ENCODE measurements at places on chromosomes 1 and 21. TPM values are rescaled to one million over a fixed set of nuclear protein-coding genes. Genes with fewer than 3 reads are reported as not detected.

SEMA6C gene
- 2.5 TPM for total RNA-seq

GRCh38 chr1:231719485-231720183 is 93.0 kb downstream of the DISC1 start:
- H3K27me3 ChIP-seq: no peaks in the 10 kb centered on the region
- no peak overlapping the region for H3K27ac ChIP-seq
- DNase-seq: no peak
- H3K4me3 ChIP-seq: no peak overlapping the region
- no peaks in the 10 kb centered on the region for H3K4me1 ChIP-seq
- no peaks in the 10 kb centered on the region for H3K36me3 ChIP-seq

DNA sequence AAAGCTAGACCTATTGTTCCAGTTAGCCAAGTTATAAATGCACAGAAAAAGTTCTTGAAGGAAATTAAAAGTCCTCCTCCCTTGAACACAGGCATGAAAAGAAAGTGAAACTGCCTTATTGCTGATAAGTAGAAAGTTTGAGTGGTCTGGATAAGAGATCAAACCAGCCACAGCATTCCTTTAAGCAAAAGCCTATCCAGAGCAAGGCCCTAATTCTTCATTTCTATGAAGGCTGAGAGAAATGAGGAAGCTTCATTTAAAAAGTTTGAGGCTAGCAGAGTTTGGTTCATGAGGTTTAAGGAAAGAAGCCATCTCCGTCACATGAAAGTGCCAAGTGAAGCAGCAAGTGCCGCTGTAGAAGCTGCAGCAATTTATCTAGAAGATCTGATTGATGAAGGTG is 2.7 kb upstream of the SSX2IP start:
- H3K27me3 ChIP-seq: no peaks in the 10 kb centered on the region
- H3K27ac ChIP-seq: peak overlapping the region; percentile 32
- H3K36me3 ChIP-seq: no peaks in the 10 kb centered on the region
- H3K4me3 ChIP-seq: no peak overlapping the region
- DNase-seq: no peak

- no peaks in the 10 kb centered on the region for H3K27me3 ChIP-seq
- no peak overlapping the region for H3K27ac ChIP-seq
- DNase-seq: no peak
- H3K4me1 ChIP-seq: no peaks in the 10 kb centered on the region
- no peaks in the 10 kb centered on the region for H3K36me3 ChIP-seq
Observed at GRCh38 chr1:206029484-206029883, 5.8 kb upstream of the CTSE start.

GRCh38 chr1:239563681-239564080 is 177.3 kb downstream of the CHRM3 start:
- no peak overlapping the region for H3K4me3 ChIP-seq
- H3K27me3 ChIP-seq: no peaks in the 10 kb centered on the region
- no peaks in the 10 kb centered on the region for H3K4me1 ChIP-seq
- H3K27ac ChIP-seq: no peak overlapping the region
- no peaks in the 10 kb centered on the region for H3K36me3 ChIP-seq

HPDL gene
- 7.2 TPM for total RNA-seq

GRCh38 chr1:55589671-55590297 is 374.6 kb upstream of the USP24 start:
- H3K4me1 ChIP-seq: no peaks in the 10 kb centered on the region
- no peak for DNase-seq
- H3K27me3 ChIP-seq: no peaks in the 10 kb centered on the region

GRCh38 chr21:38908537-38908936 is 102.8 kb downstream of the ETS2 start:
- no peaks in the 10 kb centered on the region for H3K36me3 ChIP-seq
- no peak overlapping the region for H3K4me3 ChIP-seq
- no peaks in the 10 kb centered on the region for H3K27me3 ChIP-seq
- peaks cover 29% of the 10 kb centered on the region for H3K4me1 ChIP-seq
- no peak for DNase-seq

MIER1 gene
- total RNA-seq: 41.7 TPM

- no peaks in the 10 kb centered on the region for H3K4me1 ChIP-seq
- no peak overlapping the region for H3K27ac ChIP-seq
- no peaks in the 10 kb centered on the region for H3K27me3 ChIP-seq
- no peak overlapping the region for H3K4me3 ChIP-seq
Observed at GRCh38 chr1:117009132-117009531, 7.6 kb downstream of the CD101 start.

DNA sequence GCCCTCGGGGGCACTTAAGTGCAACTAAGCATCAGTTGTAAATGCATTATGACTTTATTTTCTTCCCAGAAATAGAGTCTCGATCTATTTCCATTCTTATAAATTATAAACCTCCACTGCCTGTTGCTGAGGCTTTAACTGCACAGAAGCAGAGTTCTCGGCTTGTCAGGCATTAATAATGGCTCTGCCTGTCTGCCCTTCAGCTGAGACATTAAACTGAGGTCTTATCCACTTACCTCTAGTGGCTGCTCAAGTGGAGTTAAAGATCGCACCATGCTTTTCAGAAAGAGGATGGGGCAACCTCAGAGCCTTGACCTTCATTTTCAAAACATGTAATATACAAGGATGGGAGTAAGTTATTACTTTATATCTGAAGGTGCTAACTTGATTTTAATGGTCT is 597.6 kb upstream of the PRMT6 start:
- H3K4me1 ChIP-seq: no peaks in the 10 kb centered on the region
- no peak overlapping the region for H3K4me3 ChIP-seq
- no peaks in the 10 kb centered on the region for H3K27me3 ChIP-seq
- DNase-seq: no peak
- no peaks in the 10 kb centered on the region for H3K36me3 ChIP-seq

SELENBP1 gene
- total RNA-seq: 623 TPM

DNA sequence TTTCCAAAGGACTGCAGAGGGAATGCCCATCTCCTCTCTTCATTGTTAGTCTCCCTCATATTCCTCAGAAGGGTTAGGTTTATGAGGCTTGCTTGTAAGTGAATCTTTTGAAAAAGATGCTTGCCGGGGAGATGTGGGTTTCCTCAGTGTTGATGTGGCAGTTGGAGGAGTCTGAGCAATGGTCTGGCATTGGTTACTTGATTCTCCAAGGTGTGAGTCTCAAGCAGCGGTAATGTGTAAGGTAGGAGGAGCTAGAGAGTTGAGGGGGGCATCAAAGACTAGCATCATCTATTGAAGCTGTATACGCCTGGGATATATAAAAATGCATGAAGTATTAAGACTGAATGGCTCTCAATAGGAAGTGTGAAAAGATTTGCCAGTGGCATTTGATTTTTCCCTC is 21.5 kb downstream of the KHDRBS1 start:
- no peak overlapping the region for H3K4me3 ChIP-seq
- H3K27me3 ChIP-seq: no peaks in the 10 kb centered on the region
- H3K4me1 ChIP-seq: peaks cover 22% of the 10 kb centered on the region
- H3K27ac ChIP-seq: no peak overlapping the region
- peaks cover 88% of the 10 kb centered on the region for H3K36me3 ChIP-seq

- no peaks in the 10 kb centered on the region for H3K27me3 ChIP-seq
- no peak for DNase-seq
- H3K4me1 ChIP-seq: peaks cover 17% of the 10 kb centered on the region
Observed at GRCh38 chr1:154859151-154859785, 10.8 kb downstream of the KCNN3 start.

DNA sequence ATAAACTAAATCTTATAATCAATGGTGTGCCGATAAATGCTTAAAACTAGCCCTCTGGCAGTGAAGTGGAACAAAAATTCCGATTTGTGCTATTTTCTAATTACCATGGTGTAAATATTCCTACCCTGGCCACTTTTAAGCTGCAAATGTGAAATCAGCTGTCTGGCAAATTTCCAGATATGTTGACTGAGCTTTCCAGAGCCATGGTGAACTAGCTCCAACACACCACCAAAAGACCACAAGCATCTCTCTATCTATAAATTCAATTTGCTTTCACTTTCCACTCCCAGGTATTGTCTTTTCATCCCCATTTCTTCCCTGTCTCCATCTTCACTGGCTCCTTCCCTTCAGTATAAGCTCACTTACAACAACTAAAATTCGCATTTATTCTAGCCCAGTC is 152.3 kb upstream of the RGS18 start:
- H3K4me3 ChIP-seq: no peak overlapping the region
- H3K4me1 ChIP-seq: no peaks in the 10 kb centered on the region
- H3K27ac ChIP-seq: no peak overlapping the region
- no peak for DNase-seq

- peak; percentile 75 for DNase-seq
- H3K4me1 ChIP-seq: no peaks in the 10 kb centered on the region
- H3K36me3 ChIP-seq: no peaks in the 10 kb centered on the region
- no peak overlapping the region for H3K4me3 ChIP-seq
Observed at GRCh38 chr1:68111519-68112436, 61.4 kb upstream of the DIRAS3 start.

C1orf226 gene
- total RNA-seq: 27.2 TPM

WNT3A gene
- not detected for total RNA-seq

RGS13 gene
- not detected for total RNA-seq

DNA sequence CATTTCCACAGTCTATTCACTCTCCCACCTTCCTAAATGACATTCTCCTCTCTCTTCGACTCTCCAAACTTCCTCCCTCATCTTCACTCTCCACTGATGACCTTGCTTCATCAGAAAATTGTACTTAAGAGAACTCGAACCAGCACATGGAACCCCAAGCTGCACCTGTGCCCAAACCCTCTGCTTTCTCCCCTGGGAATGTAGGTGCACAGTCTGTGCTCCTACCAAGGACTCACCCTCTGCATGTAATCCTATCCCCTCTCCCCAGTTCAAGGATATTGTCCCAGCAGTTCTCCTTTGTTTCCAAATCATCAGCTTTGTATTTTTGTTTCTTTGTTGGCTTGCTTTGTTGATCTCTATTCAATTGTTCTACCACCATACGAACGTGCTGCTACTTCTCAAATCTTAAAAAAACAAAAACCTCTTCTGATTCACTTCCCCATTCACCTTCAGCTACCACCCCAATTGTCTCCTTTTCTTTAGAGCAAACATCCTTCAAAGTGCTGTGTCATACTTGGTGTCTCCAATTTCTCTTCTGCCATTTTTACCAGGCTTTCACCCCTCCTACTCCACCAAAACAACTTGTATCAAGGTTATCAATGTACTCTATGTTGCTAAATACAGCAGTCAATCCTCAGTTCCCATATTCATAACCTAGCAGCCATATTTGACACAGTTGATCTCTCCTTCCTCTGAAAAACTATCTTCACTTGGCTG is 26.8 kb downstream of the RAB3B start:
- DNase-seq: no peak
- no peaks in the 10 kb centered on the region for H3K27me3 ChIP-seq
- no peak overlapping the region for H3K27ac ChIP-seq
- no peaks in the 10 kb centered on the region for H3K36me3 ChIP-seq
- H3K4me1 ChIP-seq: no peaks in the 10 kb centered on the region

DNA sequence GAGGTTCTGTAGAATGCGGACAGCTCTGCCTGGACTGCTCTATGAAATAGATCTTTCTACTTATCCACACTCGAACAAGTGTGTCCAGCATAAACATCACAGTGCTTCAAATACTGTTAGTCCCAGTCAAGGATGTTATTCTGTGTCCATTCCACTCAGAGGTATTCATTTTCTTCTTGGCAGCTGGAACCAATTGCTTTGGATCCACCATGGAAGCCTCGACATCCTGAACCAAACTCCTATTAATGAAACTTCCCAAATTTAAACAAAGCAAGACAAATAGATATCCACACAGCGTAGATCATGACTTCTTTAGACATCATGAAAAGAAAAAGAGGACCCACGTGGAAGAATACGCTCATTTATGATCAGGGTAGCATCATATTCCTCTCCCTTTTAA is 95.8 kb downstream of the DISC1 start:
- no peaks in the 10 kb centered on the region for H3K36me3 ChIP-seq

DNA sequence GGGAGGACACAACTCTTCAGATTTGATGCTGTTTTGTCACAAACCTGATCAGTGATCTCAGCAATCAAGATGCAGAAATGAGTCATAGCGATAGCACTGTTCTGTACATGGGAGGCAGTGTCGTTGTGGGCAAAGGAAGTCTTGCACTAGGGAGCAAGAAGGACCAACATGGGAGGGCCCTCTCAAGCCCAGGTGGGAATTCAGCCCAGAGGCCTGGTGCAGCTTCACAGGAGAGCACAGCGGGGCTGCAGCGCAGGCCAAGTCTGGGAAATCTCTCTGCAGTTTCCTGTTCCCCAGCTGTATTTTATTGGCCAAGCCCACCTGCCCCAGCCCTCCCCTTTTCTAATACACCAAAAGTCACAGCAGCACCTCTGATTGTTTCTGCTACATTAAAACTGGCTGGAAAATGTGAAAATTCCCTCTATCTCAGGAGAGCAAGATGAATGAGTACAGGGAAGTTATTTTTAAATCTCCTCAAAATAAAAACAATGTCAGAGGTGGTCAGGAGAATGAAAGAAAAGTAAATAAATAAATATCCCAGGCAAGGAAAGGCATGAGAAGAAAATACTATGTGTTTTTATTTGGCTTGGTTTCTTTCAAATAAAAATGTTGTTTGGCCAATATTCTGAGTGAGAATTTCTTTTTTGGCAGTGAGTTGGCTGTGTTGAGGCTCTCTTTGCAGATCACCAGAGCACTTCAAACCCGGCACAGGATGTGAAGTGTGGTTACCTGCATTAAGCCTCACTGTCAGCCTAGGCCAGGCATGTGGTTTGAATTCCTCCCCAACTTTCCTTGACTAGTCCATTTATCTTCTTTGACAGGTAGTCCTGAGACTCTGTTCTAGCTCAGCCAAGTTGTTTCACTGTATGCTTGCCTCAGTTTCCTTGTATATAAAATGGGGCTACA is 422.1 kb downstream of the PLPP3 start:
- no peaks in the 10 kb centered on the region for H3K4me1 ChIP-seq
- H3K4me3 ChIP-seq: no peak overlapping the region
- no peak overlapping the region for H3K27ac ChIP-seq
- no peaks in the 10 kb centered on the region for H3K27me3 ChIP-seq
- no peaks in the 10 kb centered on the region for H3K36me3 ChIP-seq

DNA sequence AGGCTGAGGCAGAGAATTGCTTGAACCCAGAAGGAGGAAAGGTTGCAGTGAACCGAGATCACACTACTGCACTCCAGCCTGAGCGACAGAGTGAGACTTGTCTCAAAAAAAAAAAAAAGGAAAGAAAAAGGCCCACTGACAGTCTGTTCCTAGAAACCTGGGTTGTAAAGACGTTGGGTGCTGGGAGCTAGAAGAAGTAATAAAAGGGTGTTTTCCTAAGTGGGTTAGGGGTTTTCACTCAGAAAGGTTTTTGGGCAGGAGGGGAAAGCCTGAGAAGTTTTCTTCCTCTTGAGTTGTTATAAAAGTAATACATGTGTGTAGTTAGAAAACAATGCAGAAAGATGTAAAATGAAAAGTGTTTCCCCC is 25.4 kb downstream of the CELA3A start:
- no peaks in the 10 kb centered on the region for H3K36me3 ChIP-seq
- no peaks in the 10 kb centered on the region for H3K27me3 ChIP-seq
- no peak overlapping the region for H3K4me3 ChIP-seq
- no peak overlapping the region for H3K27ac ChIP-seq

BATF3 gene
- total RNA-seq: 4.7 TPM

DNA sequence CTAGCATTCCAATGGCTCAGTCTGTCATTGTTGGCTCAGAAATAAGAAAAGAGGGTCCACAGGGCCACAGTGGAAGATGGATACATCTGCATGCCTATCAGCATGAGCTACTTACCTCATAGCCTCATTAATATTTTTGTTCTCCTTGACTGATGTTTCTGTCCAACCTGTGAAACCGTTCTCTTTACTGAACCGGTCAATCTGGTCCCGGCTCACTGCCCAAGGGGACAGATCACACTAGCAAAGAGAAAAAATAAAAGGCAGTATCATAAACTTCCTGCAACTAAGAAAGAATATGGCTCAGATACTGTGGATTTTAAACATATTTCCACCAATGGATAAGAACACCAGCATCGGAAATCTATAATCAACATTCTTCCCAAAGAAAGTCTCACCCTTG is 4.7 kb downstream of the RAB29 start:
- no peak for DNase-seq
- no peak overlapping the region for H3K27ac ChIP-seq
- no peaks in the 10 kb centered on the region for H3K36me3 ChIP-seq

- H3K4me3 ChIP-seq: no peak overlapping the region
- H3K4me1 ChIP-seq: peaks cover 14% of the 10 kb centered on the region
- DNase-seq: no peak
- H3K27ac ChIP-seq: no peak overlapping the region
Observed at GRCh38 chr1:230307213-230307612, 118.9 kb downstream of the PGBD5 start.

Measured in Peyer's patch (tissue), 4 donors.